Activated CD8-positive, alpha-beta T cell treated with anti-CD3 and anti-CD28 coated beads, Interleukin-2, amount 10 ng/mL, durations not matched to agents 7 days and 5 days (primary cell): ENCODE measurements at places on chromosomes 2 and 18. TPM values are rescaled to one million over a fixed set of nuclear protein-coding genes. Genes with fewer than 3 reads are reported as not detected.

Gene AKAIN1
- not detected for total RNA-seq

GRCh38 chr2:69013840-69014821 is 1.2 kb downstream of the ANTXR1 start:
- no peaks in the 10 kb centered on the region for H3K36me3 ChIP-seq
- peak overlapping the region; percentile 58 for H3K4me3 ChIP-seq
- peaks cover 12% of the 10 kb centered on the region for H3K4me1 ChIP-seq
- DNase-seq, result no peak
- peaks cover 68% of the 10 kb centered on the region for H3K27me3 ChIP-seq

- peaks cover 15% of the 10 kb centered on the region for H3K36me3 ChIP-seq
- H3K27me3 ChIP-seq, result no peaks in the 10 kb centered on the region
- DNase-seq, result no peak
- H3K4me3 ChIP-seq, result no peak overlapping the region
- H3K4me1 ChIP-seq, result no peaks in the 10 kb centered on the region
- no peak overlapping the region for H3K27ac ChIP-seq
Observed at GRCh38 chr2:134438371-134438770, 184.5 kb downstream of the MGAT5 start.

GRCh38 chr2:157363612-157364101 is 38.0 kb upstream of the ERMN start:
- peak overlapping the region; percentile 62 for H3K27ac ChIP-seq
- no peaks in the 10 kb centered on the region for H3K27me3 ChIP-seq
- H3K4me1 ChIP-seq, result peaks cover 28% of the 10 kb centered on the region
- peak overlapping the region; percentile 3 for H3K4me3 ChIP-seq
- peaks cover 66% of the 10 kb centered on the region for H3K36me3 ChIP-seq

DNA sequence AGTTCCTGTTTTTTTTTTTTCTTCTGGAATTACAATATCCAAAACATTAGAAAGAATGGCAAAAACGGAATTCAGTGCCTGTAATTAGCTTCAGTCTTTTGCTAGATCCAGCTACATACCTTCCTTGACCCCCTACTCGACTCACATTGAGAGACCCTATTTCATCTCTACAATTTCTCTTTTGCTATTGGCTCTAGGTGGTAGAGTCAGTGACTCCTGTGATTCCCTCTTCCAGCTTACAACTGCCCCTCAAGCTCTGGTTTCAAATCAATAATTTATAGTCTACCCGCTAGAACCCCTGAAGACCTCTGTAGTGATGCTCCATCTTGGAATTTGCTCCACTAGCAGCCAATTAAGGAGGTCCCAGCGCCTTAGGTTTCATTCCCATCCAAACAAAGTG is 125.8 kb downstream of the TMEFF2 start:
- no peaks in the 10 kb centered on the region for H3K36me3 ChIP-seq
- DNase-seq, result no peak
- H3K4me1 ChIP-seq, result peaks cover 18% of the 10 kb centered on the region
- no peak overlapping the region for H3K4me3 ChIP-seq
- H3K27me3 ChIP-seq, result peaks cover 12% of the 10 kb centered on the region
- no peak overlapping the region for H3K27ac ChIP-seq

GRCh38 chr2:185335879-185336278 is 402.7 kb upstream of the FSIP2 start:
- H3K27ac ChIP-seq, result no peak overlapping the region
- no peak for DNase-seq
- no peaks in the 10 kb centered on the region for H3K27me3 ChIP-seq

DNA sequence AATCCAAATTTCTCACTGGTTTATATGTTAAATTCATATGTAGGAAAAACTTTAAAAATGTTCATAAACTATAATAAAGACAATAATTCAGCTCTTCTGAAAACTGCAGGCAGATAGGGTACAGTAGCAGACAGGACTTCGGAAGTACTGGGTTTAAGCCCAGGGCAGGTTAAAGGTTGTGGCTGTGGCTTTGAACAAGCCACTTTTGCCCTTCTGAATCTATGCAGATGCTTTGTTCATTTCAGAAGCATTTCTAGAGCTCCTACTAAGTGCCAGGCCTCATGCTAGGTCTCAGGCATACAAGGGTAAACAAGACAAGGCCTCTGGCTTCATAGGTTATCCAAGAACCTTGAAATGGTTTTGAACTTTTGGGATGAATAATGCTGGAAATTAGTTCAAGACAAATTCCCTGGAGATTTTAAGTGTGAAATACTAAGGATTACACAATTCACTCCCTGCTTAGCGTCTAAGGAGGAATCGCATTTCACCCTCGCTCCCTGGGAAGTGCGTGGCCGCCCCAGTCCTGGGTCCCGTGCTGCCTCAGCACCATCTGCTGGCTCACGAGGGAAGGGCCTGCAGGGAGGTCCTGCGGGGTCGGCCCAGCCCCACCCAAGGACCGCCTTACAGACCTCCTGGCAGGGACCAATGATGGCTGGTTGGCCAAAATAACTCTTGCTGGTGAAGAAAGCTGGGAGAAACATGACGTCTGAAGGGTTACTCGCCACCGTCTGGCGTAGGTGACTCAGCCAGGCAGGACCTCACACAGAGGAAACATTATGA is 67.7 kb upstream of the L3MBTL4 start:
- DNase-seq, result no peak
- H3K27ac ChIP-seq, result no peak overlapping the region
- no peaks in the 10 kb centered on the region for H3K27me3 ChIP-seq
- H3K36me3 ChIP-seq, result no peaks in the 10 kb centered on the region

GRCh38 chr2:61995065-61995464 is 89.6 kb downstream of the COMMD1 start:
- no peaks in the 10 kb centered on the region for H3K36me3 ChIP-seq
- no peak for DNase-seq
- H3K27ac ChIP-seq, result no peak overlapping the region
- H3K4me1 ChIP-seq, result peaks cover 6% of the 10 kb centered on the region
